HCEC 1CT (cell line): ENCODE measurements at places on chromosomes 7 and 10.

DNA sequence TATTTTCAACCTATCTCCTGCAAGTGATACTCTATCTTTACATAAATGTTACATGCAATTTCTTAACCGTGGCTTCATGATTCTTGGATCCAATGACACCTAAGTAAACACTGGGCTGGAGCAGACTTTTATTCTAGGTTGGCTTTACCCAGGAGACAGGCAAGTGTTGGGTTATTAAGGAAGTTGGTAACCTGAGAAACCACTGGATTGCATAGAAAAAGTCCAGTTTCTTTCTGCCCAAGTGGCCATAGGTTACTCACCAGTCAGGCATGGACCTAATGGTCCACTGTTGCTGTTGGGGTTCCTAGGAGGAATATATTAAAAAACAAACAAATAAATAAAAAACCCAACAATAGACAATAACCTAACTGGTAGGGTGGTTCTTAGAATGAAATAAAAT lies 112.8 kb downstream of the SEMA3D start:
- no peak for DNase-seq

GRCh38 chr7:92695308-92696261 lies 105.4 kb upstream of the FAM133B start:
- peak; percentile 75 for DNase-seq

- DNase-seq, result no peak
Observed at GRCh38 chr10:132833421-132834111, 47.6 kb upstream of the NKX6-2 start.

- DNase-seq, result no peak
Observed at GRCh38 chr7:26293569-26294308, 2.1 kb downstream of the SNX10 start.

DNA sequence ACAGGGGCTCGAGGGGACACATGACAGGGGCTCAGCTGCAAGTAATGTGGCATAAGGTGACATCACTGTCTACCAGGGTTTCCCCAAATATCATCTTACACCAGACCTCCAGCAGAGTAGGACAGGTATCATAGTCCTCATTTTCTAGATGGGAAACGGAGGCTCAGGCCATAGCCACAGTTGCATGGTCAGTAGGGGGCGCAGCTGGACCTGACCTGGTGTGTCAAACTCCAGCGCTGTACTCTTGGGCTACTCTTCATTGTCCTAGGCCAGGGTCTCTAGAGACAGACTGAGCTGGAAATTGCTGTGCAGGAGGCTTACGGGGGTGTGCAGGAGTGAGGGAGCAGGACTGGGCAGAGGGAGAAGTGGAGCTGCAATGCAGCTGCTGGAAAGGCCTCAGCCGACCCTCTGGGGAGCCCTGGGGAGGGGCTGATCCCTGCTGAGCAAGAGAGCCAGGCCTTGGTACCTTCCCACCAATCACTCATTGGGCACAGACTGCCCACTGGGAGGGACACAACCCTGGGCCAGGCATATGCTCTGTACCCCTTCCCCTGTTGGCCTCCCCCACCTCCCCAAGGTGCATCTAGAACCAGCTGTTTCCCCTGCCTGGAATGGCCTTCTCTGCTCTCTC lies 89.9 kb downstream of the CDH23 start:
- peak; percentile 4 for DNase-seq

DNA sequence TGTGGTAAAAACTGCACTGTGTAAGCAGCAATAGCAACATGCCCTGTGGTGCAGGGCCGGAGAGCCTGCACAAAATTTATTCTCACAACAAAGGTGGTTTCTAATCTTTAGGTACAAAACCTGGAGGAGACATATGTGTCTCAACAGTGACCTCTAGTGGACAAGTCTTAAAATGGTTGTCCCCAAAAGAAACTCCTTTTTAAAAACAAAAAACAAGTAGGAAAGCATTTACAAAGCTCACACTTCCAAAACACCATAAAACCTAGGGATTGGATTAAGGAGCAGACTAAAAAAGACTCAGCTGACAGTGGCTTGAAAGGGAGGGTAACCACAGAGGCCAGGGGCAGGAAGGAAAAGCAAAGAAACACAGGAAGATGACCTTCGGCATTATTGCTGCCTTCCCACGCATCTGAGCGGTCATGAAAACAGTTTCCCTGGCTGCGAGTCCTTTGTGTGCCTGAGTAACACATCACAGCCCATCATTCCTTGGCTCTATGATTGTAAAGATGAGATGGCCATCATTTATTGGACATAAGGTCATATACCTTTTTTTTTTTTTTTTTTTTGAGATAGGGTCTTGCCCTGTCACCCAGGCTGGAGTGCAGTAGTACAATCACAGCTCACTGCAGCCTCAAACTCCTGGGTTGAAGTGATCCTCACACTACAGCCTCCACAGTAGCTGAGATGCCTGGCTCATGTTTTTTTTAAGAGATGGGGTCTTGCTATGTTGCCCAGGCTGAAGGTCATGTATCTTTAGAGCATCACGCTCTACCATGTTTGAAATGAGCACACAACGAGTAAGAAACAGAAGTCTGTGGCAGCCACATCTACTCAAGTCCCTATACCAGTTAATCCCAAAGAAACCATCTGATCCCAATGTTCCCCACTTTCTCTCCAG lies 39.5 kb downstream of the RSU1 start:
- peak; percentile 43 for DNase-seq

GRCh38 chr10:32376097-32376496 lies 29.1 kb upstream of the EPC1 start:
- DNase-seq, result no peak

DNA sequence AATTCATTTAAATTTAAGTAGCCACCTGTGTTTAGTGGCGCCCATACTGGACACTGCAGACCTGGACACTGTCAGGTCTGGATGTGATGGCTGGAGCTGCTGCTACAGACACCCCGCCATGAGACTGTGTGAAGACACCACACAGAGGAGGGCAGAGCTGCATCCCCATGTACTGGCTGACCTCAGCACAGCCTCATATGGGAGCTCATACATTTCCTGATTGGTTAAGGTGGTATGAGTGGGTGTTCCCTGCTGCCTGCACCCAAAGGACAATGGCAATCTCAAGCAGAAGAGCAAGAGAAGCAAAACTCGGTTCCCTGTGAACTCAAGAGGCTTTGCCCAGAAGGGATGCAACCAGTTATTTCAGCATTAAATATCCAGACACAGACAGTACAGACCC lies 60.0 kb downstream of the DLG5 start:
- DNase-seq, result no peak

- DNase-seq, result no peak
Observed at GRCh38 chr10:15462253-15462897, 91.3 kb upstream of the FAM171A1 start.

- DNase-seq, result no peak
Observed at GRCh38 chr10:8056871-8057331, 2.4 kb downstream of the GATA3 start.

GRCh38 chr10:78260141-78260540 lies 226.5 kb downstream of the RPS24 start:
- no peak for DNase-seq

DNA sequence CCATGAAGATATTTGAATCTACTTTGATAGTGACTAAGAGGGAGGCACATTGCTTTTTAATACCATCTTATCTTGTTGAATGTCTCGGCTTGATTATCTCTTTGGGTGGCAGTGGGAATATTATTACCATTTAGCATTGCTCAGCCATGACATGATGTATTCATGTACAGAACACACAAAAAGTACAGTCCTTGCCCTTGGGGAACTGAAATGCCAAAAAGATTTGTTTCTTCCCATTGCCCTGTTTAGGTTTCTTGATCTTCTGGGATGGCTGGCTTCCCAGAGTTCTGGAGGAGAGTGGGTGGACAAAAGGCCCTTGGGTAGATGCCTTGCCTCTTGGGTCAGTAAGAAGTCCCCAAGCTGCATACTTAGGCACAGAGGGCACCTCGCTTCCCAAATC lies 23.8 kb downstream of the SUFU start:
- no peak for DNase-seq

DNA sequence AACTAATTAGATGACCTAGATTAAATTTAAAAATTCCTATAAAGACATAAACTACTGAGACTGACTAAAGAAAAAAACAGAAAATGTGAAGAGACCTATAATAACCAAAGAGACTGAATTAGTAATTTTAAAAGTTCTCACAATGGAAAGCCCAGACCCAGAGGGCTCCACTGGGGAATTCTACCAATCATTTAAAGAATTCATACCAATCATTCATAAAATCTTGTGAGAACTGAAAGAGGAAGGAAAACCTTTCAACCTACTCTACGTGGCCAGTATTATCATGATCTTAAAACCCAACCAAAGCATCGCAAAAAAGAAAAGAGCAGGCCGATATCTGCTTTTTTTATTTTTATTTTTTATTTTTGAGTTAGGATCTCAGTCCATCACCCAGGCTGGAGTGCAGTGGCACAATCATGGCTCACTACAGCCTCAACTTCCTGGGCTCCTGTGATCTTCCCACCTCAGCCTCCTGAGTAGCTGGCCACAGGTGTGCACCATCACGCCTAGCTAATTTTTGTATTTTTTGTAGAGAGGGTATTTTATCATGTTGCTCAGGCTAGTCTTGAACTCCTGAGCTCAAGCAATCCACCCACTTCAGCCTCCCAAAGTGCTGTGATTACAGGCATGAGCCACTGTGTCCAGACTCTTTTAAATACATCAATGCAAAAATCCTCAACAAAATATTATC lies 48.6 kb downstream of the DGKI start:
- DNase-seq, result no peak

DNA sequence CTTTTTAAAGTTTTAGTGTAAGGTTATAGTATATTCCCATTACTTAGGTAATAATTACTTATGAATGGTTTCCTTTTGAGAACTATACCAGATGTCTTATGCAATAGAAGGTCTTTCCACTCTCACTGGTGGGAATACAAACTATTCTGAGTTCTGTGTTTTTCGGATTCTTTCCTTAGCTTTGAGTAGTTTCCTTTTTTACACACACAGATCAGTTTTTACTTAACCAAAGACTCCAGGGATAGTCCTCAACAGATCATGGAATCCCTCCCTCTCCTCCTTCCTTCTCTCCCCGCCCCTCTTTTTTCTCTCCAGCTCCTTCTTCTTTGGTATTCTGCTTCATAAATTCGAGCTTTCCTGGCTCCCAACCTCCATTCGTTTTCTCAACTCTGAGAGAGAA lies 13.3 kb downstream of the COPG2 start:
- no peak for DNase-seq

GRCh38 chr10:78749898-78750297 lies 318.9 kb upstream of the ZMIZ1 start:
- DNase-seq, result no peak
